ENCODE measurements at places on chromosomes 2 and 18.

- no peak for DNase-seq
These were observed 1.4 kb downstream of the SPATS2L start for GRCh38 chr2:200307724-200308545.

DNA sequence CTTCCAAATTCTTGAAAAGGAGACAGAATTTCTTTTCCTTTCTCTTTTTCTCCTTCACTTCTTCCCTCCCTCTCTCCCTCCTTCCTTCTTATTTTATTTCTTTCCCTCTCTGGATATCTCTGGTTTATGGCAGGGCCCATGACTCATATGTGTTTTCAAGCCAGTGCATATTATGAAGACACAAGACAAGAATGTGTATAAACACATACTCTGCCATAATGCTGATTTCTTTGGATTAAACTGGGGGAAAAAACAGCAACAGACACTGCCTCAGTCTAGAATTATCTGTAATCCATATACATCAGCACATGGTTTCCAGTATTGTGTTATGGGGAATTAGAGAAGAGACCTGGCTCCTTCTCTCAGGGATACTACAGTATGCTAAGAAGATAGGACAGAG, 82.8 kb upstream of the CPO start:
- no peak for DNase-seq

GRCh38 chr2:213971536-213971935, 439.3 kb upstream of the VWC2L start:
- DNase-seq = no peak

GRCh38 chr2:162914161-162914560, 75.6 kb upstream of the KCNH7 start:
- no peak for DNase-seq

- DNase-seq = no peak
These were observed 1.8 kb downstream of the CBLN2 start for GRCh38 chr18:72542342-72542741.

GRCh38 chr2:241507430-241508239, 749 bp downstream of the STK25 start:
- DNase-seq = no peak

- no peak for DNase-seq
These were observed 50.7 kb downstream of the BCL2L11 start for GRCh38 chr2:111171337-111171930.

GRCh38 chr2:99285526-99285925, 15.5 kb downstream of the LYG1 start:
- no peak for DNase-seq

- DNase-seq = no peak
These were observed 4.4 kb downstream of the DNMT3A start for GRCh38 chr2:25337276-25337675.

DNA sequence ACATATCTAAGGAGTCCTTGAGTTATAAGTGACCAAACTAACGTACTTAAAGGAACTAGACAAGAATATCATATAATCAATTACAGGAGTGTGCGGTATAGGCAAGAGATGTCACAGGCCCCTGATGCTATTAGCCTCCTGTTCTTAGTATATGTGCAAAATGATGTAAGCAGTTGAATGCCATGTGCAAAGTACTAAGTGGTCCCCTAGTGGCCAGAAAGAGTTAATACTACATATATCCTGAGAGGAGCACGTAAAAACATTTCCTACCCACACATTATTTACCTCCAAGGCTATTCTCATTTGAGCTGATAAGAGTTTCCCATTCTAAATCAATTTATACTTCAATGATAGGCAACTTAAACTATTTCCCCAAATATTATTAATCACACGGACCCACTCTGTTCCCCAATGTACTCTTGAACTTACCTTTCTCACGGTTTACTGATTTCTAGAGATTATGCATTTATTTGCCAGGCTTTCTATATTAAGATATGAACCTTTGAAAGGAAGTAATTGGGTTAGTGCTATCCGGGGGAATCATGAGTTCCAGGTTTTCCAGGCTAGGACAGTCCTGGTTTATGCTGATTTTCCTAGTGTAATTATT, 158.0 kb upstream of the KLHL14 start:
- no peak for DNase-seq

- no peak for DNase-seq
These were observed 167.7 kb downstream of the TDRD15 start for GRCh38 chr2:21291426-21291825.

DNA sequence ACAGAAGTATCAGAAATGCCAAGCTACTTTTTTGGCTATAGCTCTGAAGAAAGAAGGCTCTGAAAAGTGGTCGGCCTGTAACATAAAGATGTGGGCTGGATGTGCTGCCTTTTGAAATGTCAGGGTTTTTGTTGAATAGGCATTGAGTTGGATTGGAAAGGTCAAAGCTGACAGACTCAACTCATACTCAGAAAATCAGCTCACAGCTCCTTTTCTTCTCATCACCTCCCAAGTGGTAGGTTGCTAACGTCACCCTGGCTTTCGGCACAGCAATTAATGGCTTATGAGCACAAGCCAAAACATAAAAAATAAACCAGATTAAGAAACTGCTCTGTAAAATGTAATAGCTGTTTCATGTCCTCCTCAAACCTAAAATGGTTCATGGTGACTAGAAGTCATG, 68.3 kb downstream of the KCNF1 start:
- no peak for DNase-seq

DNA sequence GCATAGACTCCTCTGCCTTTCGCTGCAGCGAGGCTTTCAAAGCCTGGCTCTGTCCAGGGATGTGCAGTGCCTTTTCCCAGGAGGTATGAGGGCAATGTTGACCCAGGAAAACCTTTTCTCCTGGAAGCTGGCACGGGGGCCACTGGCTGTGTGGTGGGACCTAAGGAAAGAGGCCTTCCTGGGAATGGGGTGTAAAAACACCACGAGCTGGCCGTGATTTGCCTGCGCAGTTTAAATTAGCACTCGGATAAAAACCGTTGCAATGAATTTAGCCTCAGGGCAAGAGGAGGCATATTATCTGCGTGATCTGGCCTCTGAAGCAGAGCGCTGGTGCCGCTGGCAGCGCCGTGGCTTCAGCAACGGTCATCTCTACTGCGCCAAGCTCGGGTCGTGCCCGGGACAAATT, 3.0 kb downstream of the OSR1 start:
- DNase-seq = no peak

DNA sequence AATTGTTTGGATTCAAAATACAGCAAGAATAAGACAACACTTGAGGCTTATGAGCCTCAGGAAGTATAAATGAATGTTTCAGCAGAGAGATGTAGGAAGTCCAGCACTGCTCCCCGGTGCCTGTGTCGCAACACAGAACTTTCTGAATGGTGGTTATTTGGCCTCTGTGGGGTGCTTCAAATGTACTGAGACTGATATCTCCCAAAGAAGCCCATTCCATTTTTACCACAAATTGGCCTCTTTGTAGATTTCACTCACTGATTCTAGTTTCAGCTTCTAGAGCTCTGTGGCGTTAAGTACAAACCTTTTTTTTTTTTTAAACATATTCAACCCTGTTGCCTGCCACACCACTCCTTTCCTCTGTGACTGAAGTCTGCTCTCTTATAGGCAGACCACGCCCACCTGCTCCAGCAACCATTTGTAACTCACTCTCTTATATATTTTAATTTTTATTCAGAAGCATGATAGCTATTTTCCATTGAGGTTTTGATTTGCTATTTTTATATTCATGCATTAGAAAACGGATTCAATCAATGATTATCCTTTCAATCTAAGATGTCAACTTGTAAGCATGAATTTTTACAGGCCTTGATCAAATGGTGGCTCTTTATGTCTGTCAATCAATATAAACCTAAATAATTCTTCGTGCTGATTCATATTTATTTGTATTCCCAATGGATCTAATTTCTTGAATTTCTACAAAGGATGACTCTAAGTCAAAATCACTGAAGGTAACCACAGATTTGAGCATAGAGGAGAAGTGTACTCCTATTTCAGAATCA, 277.1 kb upstream of the CCDC68 start:
- DNase-seq = no peak

GRCh38 chr2:9652898-9653479, 22.2 kb upstream of the YWHAQ start:
- DNase-seq = no peak

- DNase-seq = no peak
These were observed 687 bp downstream of the CTDP1 start for GRCh38 chr18:79680100-79680879.

- no peak for DNase-seq
These were observed 142.1 kb downstream of the SLC4A10 start for GRCh38 chr2:161766334-161766733.

DNA sequence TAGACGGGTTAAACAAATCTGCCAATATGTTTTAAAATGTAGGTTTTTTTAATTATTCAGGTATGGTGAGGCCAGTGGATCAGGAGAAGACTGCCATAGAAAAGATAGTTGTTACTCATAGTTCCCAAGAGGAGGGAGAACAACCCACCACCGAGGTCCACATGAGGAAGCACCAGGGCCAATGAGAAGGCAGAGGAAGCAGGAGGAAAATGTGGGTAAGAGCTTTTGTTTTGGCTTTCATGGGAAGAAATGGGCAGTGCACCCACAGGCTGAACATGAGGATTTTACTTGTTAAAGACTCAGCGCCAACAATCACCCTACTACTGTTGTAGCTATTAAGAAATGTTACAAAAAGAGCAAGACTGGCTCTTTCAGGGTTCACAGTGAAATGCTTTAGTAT, 191.8 kb upstream of the HNMT start:
- no peak for DNase-seq

GRCh38 chr18:74806700-74807416, 209.2 kb downstream of the ZNF407 start:
- no peak for DNase-seq

- DNase-seq = no peak
These were observed 88.0 kb downstream of the KYNU start for GRCh38 chr2:142965443-142965842.

DNA sequence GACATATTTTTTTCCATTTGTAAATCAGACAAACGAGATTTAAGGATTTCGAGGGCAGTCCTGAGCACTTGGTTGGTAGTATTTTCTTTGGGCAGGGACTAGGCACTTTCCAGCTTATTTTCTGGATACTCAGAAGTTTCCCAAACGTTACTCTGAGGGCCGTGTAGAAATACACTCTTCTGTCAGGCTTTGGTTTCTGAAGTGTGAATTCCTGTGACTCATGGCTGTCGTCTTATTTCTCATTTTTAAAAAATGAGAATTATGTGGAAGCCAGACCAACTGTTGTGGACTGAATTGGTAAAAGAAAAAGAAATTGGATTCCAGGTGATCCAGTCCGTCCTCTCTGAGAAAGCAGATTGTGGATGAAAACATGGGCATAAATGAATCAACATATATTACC, 658.6 kb upstream of the FANCL start:
- DNase-seq = no peak

GRCh38 chr2:2826621-2827020, 495.5 kb upstream of the MYT1L start:
- DNase-seq = no peak

- DNase-seq = no peak
These were observed 96.9 kb downstream of the HNRNPLL start for GRCh38 chr2:38505779-38506178.

- no peak for DNase-seq
These were observed 130.9 kb upstream of the CAVIN2 start for GRCh38 chr2:191977754-191978153.

GRCh38 chr18:23609390-23610023, 23.2 kb upstream of the NPC1 start:
- no peak for DNase-seq

GRCh38 chr18:45317948-45318640, 297.2 kb upstream of the SLC14A2 start:
- DNase-seq = no peak

GRCh38 chr18:79476031-79476917, 80.5 kb downstream of the NFATC1 start:
- DNase-seq = no peak

GRCh38 chr18:63025251-63026090, 294.1 kb downstream of the BCL2 start:
- DNase-seq = no peak

DNA sequence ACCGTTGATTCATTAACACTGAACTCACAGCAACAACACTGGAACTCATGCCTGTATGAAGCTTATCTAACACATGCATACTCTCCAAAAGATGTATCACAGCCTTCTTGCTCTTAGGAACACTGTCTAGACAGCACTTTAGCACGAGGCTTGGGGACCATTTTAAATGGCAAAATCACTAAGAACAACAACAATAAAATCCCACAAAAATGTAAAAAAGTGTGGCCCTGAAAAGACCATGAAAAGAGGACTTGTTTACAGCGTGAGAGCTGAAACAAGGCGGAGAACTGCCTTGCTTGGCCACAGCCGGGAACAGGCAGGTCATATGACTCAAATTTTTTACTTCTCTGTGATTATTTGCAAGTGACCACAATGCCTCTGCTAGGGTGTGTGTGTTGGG, 48.1 kb downstream of the CHN1 start:
- no peak for DNase-seq

DNA sequence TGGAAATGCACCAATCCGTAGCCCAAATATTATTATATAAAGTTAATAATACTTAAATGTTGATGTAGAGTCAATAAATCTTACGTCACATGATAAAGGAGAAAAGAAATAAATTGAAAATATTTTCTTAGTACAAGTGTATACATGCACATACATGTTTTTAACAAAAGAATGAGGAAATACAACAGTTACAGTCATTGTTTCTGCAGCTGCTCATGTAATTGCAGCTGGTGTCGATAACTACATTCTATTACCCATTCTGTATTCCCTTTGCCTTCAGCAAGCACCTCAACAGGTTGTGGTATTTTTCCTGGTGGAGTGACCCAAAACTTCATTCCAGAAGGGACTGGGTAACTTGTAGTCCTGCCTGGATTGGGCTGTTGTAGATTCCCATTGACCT, 377.8 kb upstream of the FSIP2 start:
- DNase-seq = no peak

DNA sequence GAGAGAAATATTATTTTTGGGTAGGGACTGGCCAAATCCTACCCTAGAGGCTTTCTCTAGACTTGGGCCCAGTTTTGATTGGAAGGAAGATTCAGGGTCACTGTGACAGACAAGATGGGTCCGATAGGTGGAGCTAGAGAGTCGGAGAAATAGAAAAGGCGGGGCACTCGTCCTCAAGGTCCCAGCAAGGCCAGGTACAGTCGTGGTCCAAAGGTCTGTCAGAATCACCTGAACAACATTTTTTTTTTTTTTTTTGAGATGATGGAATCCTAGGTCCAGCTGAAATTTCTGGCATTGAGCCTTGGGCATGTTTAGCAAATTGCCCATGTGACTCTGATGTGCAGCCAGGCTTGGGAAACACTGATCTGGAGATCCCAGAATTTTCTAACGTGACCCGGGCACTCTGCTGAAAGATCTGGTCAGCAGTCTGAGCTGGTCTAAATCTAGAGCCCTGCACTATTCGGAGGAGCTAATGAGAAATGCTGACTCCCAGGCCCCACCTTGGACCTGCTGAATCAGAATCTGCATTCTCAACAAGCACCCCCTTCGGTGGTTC, 23.0 kb upstream of the NTSR2 start:
- no peak for DNase-seq

GRCh38 chr2:18910843-18911242, 321.5 kb upstream of the NT5C1B start:
- no peak for DNase-seq

Data from stimulated activated CD4-positive, alpha-beta T cell treated with anti-CD3 and anti-CD28 coated beads, TNF-alpha, amount 100 ng/mL, for 4 hours (primary cell).